ENCODE measurements at places on chromosomes 2 and 18.

GRCh38 chr2:55862246-55862645 is 61.3 kb downstream of the EFEMP1 start:
- DNase-seq, result no peak

- no peak for DNase-seq
Observed at GRCh38 chr2:104537116-104537515, 316.8 kb upstream of the POU3F3 start.

- no peak for DNase-seq
Observed at GRCh38 chr2:29117636-29118303, 2.6 kb downstream of the CLIP4 start.

GRCh38 chr2:37262522-37262921 is 31.1 kb downstream of the NDUFAF7 start:
- DNase-seq, result no peak

GRCh38 chr2:27569398-27569797 is 13.4 kb upstream of the ZNF512 start:
- no peak for DNase-seq

GRCh38 chr2:3005859-3006501 is 371.6 kb downstream of the EIPR1 start:
- DNase-seq, result no peak

- DNase-seq, result no peak
Observed at GRCh38 chr2:144833075-144833637, 313.2 kb upstream of the ZEB2 start.

- DNase-seq, result no peak
Observed at GRCh38 chr2:236899950-236900640, 185.6 kb upstream of the COPS8 start.

GRCh38 chr2:98801286-98801685 is 70.4 kb upstream of the MGAT4A start:
- no peak for DNase-seq

- no peak for DNase-seq
Observed at GRCh38 chr18:4878480-4878879, 318.6 kb downstream of the AKAIN1 start.

DNA sequence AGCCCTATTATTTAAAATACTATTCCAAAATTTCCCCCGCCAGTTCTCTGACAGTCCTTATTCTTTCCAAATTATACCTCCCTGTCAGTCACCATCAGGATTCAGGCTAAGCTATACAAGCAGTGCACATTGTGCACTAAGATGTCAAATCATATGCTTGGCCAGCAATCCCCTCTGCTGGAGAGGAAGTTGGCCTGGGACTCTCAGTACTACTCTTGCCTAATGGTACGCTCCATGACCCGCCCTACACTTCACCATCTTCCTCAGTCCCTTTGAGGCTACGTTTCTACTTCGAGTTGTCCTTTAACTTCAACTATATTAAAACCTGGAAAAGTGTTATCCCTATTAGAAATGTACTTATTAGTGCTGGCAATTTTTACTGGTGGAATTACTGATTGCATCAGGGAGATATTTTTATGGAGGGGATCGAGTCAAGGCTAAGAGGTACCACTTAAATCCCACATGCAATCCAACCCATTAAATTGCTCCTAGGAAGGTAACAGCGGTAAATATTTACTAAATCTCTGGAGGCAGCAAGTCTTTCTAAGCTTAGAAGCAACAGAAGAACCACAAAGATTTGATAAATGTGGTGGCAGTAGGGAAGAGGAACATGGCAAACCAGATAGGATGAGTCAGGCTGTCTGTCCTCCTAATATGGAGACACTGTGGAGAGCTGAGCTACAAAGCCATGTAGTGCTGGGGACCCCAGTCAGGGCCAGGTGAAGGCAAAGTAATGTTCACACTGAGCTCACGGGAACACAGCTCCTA is 2.7 kb downstream of the USP40 start:
- no peak for DNase-seq

DNA sequence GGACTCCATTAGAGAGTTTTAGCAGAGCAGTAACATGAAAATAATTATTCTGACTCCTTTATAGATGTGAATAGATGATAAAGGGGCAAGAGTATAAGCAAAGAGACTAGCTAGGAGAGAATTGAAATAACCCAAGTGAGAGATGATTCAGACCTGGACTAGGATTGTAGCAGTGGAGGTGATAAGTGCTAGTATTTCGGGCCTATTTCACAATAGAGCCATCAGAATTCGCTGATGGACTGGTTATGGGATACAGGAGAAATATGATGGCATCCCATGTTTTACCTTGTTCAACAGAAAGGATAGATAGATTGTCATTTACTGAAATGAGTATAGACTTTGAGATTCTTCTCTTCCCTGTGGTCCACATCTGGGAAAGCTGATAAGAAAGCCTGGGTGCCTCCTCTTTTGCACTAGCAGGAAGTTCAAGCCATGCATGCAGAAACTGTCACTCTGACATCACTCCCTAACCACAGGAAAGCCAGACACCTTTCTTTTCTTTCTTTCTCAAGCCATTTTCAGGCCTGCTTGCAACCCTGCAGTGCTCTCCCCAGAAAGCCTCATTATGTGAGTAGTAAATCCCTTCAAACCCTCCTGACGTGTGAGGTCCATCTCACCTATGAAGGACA is 25.3 kb downstream of the DYNAP start:
- DNase-seq, result no peak

DNA sequence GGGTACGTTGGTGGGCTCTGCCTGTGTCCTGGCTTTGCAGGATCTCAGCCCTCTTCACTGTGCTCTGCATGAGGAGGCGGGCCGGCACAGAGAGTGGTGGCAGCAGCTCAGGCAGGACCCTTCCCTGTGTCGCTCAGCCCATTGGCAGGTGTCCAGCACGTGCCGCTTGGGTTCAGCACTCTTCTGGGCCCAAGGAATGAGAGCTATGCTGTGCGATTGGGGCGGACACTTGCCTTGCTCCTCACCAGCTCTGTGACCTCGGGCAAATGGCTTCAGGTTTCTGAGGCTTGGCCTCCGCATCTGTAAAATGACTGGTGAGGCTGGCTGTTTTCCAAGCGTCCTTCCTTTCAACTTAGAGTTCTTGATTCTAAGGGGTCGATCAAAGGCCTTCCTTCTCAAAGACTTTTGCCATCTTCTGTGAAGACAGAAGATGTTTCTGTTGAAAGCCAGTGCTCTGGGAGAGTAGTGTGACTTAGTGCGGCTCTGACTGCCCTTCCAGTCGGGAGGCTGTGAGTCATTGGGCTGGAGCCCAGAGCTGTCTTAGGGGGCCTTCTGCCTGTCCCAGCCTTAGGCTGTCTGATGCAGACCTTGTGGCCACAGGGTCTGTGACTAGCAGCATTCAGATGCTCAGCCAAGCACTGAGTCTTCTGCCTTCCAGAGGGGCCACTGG is 35.6 kb downstream of the GLI2 start:
- DNase-seq, result no peak

DNA sequence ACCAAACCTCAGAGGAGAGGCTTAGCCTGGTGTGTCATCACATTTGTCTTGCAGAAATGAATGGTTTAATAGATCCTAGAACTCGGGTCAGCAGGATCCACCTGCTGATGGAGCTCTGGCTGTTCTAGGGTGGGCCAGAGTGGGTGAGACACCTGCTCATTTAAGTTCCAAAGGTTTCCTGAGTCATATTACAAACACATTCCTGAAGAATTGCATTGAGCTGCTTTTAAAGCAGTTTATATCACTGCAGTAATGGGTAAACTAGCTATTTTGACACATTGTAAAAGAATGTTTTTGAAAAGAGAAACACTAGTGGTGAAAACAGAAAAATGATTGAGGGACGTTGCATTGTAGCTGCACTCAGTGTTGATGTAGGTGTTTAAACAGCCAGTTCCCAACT is 175.3 kb upstream of the TCF4 start:
- DNase-seq, result no peak

- DNase-seq, result no peak
Observed at GRCh38 chr18:73646196-73646595, 501.4 kb downstream of the FBXO15 start.

DNA sequence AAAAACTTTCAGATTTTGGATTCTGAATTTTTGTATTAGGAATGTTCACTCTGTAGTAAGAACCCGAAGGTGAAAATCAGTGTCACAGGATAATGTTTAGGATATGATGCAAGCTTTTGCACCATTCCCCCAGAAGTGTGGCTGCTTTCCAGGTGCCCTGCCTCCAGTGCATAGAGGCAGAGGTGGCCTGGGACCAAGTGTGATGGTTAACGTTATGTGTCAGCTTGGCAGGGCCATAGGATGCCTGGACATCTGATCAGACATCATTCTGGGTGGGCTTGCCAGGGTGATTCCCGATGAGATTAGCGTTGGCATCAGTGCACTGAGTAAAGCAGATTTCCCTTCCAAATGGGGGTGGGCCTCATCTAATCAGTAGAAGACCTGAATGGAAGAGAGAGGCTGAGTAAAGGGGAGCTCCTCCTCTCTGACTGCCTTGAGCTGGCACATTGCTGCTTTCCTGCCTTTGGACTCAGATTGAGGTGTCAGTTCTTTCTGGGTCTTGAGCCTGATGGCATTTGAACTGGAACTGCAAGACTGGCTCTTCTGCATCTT is 177.4 kb upstream of the HS6ST1 start:
- DNase-seq, result no peak

GRCh38 chr2:233329489-233330135 is 22.0 kb downstream of the SAG start:
- DNase-seq, result no peak

- DNase-seq, result no peak
Observed at GRCh38 chr2:231138699-231139098, 13.9 kb upstream of the HTR2B start.

DNA sequence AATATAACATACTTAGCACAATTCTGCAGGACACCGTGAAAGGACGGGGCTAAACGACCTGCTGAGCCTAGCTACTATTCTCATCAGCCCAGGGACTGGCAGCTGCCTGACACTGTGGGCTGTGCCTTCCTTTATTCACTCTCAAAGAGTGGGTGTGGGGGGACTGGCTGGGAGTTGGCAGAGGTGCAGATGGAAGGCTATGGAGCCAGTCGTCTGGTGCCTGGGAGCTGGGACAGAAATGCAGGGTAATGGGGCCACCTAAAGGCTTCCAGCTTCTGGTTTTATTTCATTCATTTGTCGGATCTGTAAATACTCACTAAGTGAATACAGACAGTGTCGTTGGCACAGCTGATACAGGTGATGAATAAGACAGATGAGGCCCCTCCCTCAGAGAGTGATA is 56.0 kb upstream of the NFU1 start:
- DNase-seq, result no peak

- no peak for DNase-seq
Observed at GRCh38 chr2:118095610-118096009, 7.3 kb downstream of the INSIG2 start.

DNA sequence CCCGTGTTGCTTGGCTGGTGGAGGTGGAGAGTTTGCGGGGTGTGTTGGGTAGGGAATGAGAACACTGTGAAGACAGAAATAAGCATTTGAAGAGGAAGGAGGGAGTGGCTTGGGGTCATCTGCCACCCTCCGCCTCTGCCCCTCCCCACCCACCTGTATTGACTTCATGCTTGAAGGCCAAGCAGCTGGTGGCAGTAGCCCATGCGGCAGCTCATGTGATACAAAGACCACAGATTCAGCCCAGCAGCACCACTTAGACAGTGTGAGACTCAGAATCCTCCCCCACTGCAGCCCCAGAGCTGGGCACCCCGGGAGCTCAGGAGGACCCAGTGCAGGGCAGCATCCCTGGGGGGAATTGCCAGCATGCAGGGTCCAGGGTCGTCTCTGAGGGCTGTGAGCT is 15.4 kb downstream of the NPPC start:
- no peak for DNase-seq

DNA sequence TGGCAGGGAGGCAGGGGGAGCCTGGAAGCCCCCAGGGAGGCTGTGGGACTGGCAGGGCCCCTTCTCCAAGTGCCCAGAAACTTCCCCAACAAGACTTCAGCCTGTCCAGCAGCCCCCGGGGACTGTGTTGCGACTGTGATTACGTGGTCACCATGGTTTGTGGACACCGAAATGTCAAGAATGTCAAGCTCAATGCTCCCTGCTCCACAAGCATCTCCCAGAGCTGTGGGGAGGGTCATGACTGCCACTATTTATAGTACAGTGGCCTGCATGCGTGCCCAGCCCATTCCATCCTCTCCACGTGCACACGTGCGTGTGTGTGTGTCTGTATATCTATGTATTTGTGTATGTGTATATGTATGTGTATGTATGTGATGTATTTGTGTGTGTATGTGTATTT is 93.8 kb upstream of the MBOAT2 start:
- no peak for DNase-seq

DNA sequence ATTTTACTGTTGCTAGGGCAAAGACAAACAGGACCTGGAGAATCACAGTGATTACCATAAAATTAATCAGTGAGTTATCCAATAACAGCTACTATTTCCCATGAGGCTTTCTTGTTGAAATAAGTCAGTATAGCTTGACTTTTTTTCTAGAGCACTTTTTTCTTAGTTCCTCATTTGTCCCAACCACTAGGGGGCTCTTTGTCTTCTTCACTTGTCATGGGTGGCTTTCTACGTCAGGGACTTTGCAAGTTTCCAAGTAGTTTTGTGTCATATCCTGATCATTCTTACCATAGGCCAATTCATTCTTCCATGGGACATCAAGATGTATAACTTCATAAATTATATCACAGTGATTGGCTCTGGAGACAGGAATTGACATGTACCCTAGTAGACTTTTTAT is 1019.6 kb upstream of the PIK3C3 start:
- no peak for DNase-seq

DNA sequence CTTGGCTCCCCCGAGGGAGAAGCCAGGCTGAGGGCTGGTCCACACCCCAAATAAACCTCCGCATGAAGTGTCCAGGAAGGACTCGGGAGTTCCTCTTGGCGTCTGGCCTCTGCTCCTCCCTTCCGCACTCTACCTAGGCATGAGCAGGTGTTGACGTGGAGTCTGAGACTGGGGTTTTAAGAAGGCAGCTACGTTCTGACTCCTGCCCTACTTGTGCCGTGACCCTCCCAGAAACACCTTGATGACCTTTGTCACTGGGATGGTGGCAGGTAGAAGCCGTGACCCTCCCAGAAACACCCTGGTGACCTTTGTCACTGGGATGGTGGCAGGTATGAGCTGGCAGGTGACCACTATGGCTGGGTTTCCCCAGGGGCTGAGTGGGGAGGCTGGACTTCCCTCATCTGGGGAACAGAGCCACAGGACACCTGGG is 54.8 kb downstream of the HS6ST1 start:
- DNase-seq, result no peak

- DNase-seq, result no peak
Observed at GRCh38 chr2:20667531-20668401, 822 bp downstream of the GDF7 start.

DNA sequence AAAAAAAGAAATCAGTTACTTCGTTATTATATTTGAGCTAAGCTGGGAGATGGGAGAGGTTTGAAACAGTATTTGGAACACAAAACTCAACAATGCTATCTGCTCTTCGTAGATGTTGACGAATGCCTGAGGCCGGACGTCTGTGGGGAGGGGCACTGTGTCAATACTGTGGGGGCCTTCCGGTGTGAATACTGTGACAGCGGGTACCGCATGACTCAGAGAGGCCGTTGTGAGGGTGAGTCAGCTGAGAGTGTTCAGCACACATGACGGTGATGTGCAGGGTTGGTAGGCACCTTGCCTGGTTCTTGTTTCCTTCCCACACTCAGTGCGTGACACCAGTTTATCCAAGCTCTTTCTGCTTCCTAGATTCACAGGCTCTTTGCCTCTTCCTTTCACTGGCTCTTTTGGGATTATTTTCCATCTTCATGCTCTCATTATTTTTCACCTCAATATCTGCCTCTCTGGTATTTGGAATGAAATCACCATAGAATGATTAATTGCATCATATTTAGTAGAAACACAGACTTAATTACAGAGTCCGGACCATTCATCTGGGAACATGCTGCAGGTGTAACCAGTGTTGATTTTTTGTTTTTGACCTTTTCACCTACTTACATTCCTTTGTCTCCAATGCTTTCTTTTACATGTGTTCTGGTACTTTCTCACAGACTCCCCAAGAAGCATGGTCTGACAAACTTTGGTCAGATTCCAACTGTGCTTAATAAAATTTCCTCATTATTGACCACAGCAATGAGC is 200.6 kb upstream of the RASGRP3 start:
- DNase-seq, result no peak
